ENCODE measurements at places on chromosomes 12 and 14.

GRCh38 chr14:34013721-34014060 lies 62.8 kb upstream of the EGLN3 start:
- no peaks in the 10 kb centered on the region for H3K4me1 ChIP-seq
- no peaks in the 10 kb centered on the region for H3K27me3 ChIP-seq
- no peaks in the 10 kb centered on the region for H3K36me3 ChIP-seq
- no peak overlapping the region for H3K4me3 ChIP-seq
- no peak overlapping the region for H3K27ac ChIP-seq

- no peak overlapping the region for H3K4me3 ChIP-seq
- peaks cover 3% of the 10 kb centered on the region for H3K4me1 ChIP-seq
- H3K36me3 ChIP-seq = no peaks in the 10 kb centered on the region
- DNase-seq = no peak
- H3K27me3 ChIP-seq = no peaks in the 10 kb centered on the region
Observed at GRCh38 chr14:52279408-52279807, 11.9 kb downstream of the PTGDR start.

DNA sequence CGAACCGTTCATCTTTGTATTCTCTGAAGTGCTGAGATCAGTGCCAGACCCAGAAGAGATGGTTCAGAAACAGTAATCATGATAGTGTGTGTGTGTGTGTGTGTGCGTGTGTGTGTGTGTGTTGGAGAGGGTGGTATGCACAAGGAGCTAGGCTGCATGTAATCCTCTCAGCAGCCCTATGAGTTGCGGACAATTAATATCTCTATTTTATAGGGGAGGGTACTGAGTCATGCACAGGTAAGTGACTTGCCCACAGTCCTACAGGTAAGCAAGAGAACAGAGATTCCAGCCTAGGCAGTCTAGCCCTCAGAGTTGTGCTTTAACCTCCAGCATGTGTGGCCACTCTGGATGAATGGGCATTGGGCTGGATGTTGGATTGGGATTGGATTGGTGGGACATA lies 27.9 kb upstream of the TCL1A start:
- no peaks in the 10 kb centered on the region for H3K27me3 ChIP-seq
- no peaks in the 10 kb centered on the region for H3K4me1 ChIP-seq
- DNase-seq = no peak
- no peak overlapping the region for H3K27ac ChIP-seq
- H3K4me3 ChIP-seq = no peak overlapping the region

DNA sequence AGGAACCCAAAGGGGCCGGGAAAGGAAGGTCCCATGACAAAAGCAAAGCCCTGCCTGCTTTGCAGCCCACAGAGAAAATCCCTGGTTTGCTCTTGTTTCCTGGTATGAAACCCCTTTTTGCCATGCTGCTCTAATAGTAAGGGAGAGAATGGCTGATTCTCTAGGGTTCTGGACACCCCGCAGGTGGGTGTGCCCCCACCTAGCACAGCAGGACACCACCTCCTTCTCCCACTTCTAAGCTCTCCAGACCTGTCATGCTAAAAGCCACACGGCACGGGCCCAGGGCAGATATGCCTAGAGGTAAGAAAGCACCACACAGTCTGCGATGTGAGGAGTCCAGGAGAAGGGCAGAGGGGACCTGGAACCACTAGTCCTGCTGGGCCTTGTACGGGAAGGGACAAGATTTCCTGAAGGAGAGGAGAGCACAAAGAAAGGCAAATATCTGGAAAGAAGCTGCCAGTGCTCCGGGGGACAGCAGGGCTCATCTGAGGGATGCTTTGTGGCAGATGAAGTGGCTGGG lies 113.3 kb downstream of the BCL11B start:
- no peak overlapping the region for H3K27ac ChIP-seq
- H3K4me3 ChIP-seq = no peak overlapping the region
- DNase-seq = peak; percentile 41
- H3K27me3 ChIP-seq = no peaks in the 10 kb centered on the region
- H3K36me3 ChIP-seq = no peaks in the 10 kb centered on the region

- H3K27me3 ChIP-seq = no peaks in the 10 kb centered on the region
- H3K4me1 ChIP-seq = peaks cover 21% of the 10 kb centered on the region
- H3K4me3 ChIP-seq = peak overlapping the region; percentile 78
- peak overlapping the region; percentile 96 for H3K27ac ChIP-seq
- no peak for DNase-seq
- H3K36me3 ChIP-seq = peaks cover 26% of the 10 kb centered on the region
Observed at GRCh38 chr14:24369463-24369862, 1.5 kb downstream of the NFATC4 start.

- H3K4me1 ChIP-seq = peaks cover 8% of the 10 kb centered on the region
- no peak overlapping the region for H3K27ac ChIP-seq
- no peak overlapping the region for H3K4me3 ChIP-seq
- H3K36me3 ChIP-seq = no peaks in the 10 kb centered on the region
Observed at GRCh38 chr14:68285421-68286179, 466.0 kb downstream of the RAD51B start.

- no peak overlapping the region for H3K27ac ChIP-seq
- H3K36me3 ChIP-seq = peaks cover 37% of the 10 kb centered on the region
Observed at GRCh38 chr12:51075390-51075789, 8.0 kb downstream of the CSRNP2 start.

- H3K27me3 ChIP-seq = no peaks in the 10 kb centered on the region
- H3K27ac ChIP-seq = peak overlapping the region; percentile 86
- H3K4me1 ChIP-seq = peaks cover 17% of the 10 kb centered on the region
- H3K4me3 ChIP-seq = no peak overlapping the region
- H3K36me3 ChIP-seq = no peaks in the 10 kb centered on the region
Observed at GRCh38 chr14:61524936-61525292, 170.4 kb upstream of the HIF1A start.

GRCh38 chr14:54562334-54562733 lies 4.6 kb upstream of the SAMD4A start:
- H3K36me3 ChIP-seq = no peaks in the 10 kb centered on the region
- H3K27ac ChIP-seq = no peak overlapping the region
- no peaks in the 10 kb centered on the region for H3K4me1 ChIP-seq
- H3K4me3 ChIP-seq = no peak overlapping the region
- H3K27me3 ChIP-seq = no peaks in the 10 kb centered on the region

GRCh38 chr12:115404761-115405470 lies 720.9 kb upstream of the TBX3 start:
- no peaks in the 10 kb centered on the region for H3K36me3 ChIP-seq
- H3K4me3 ChIP-seq = peak overlapping the region; percentile 21
- no peaks in the 10 kb centered on the region for H3K27me3 ChIP-seq
- H3K4me1 ChIP-seq = no peaks in the 10 kb centered on the region
- DNase-seq = no peak

DNA sequence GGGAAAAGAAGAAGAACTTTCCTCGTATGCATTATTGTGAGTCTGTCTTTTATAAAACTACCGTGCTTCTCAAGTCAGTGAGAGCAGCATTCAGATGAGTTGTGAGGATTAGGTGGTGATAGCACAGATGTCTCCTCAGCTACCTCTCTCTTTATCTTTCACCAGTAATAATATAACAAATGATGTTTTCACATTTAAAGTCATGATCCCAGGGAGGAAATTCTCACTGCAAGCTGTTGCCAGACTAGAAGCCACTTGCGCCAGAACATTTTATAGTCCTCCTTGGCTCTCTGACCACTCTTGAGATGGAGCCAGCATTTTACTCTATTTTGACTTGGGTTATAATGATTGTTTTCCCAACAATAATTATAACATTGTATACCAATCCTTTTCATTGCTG lies 443.1 kb downstream of the AEBP2 start:
- peaks cover 49% of the 10 kb centered on the region for H3K4me1 ChIP-seq
- H3K36me3 ChIP-seq = no peaks in the 10 kb centered on the region
- peak overlapping the region; percentile 86 for H3K27ac ChIP-seq

- peaks cover 32% of the 10 kb centered on the region for H3K4me1 ChIP-seq
- no peak for DNase-seq
- H3K27me3 ChIP-seq = no peaks in the 10 kb centered on the region
Observed at GRCh38 chr12:47091009-47091408, 11.2 kb upstream of the AMIGO2 start.

- no peak overlapping the region for H3K4me3 ChIP-seq
- H3K4me1 ChIP-seq = peaks cover 29% of the 10 kb centered on the region
- no peaks in the 10 kb centered on the region for H3K27me3 ChIP-seq
- peaks cover 6% of the 10 kb centered on the region for H3K36me3 ChIP-seq
- peak overlapping the region; percentile 50 for H3K27ac ChIP-seq
- no peak for DNase-seq
Observed at GRCh38 chr12:120252071-120252906, 13.2 kb downstream of the PXN start.

- H3K27me3 ChIP-seq = no peaks in the 10 kb centered on the region
- H3K27ac ChIP-seq = no peak overlapping the region
- DNase-seq = no peak
- H3K4me3 ChIP-seq = no peak overlapping the region
Observed at GRCh38 chr12:72982356-72982755, 710.2 kb downstream of the TRHDE start.

DNA sequence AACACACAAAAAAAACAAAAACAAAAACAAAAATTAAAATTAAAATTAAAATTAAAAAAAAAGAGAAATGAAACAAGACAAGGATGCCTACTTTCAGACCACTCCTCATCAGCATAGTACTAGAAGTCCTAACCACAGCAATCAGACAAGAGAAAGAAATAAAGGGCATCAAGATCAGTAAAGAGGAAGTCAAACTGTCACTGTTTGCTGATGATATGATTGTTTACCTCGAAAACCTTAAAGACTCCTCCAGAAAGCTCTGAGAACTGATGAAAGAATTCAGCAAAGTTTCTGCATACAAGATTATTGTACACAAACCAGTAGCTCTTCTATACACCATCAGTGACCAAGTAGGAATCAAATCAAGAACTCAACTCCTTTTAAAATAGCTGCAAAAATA lies 29.2 kb downstream of the ALG10 start:
- H3K4me1 ChIP-seq = no peaks in the 10 kb centered on the region
- no peak overlapping the region for H3K27ac ChIP-seq
- no peaks in the 10 kb centered on the region for H3K27me3 ChIP-seq

DNA sequence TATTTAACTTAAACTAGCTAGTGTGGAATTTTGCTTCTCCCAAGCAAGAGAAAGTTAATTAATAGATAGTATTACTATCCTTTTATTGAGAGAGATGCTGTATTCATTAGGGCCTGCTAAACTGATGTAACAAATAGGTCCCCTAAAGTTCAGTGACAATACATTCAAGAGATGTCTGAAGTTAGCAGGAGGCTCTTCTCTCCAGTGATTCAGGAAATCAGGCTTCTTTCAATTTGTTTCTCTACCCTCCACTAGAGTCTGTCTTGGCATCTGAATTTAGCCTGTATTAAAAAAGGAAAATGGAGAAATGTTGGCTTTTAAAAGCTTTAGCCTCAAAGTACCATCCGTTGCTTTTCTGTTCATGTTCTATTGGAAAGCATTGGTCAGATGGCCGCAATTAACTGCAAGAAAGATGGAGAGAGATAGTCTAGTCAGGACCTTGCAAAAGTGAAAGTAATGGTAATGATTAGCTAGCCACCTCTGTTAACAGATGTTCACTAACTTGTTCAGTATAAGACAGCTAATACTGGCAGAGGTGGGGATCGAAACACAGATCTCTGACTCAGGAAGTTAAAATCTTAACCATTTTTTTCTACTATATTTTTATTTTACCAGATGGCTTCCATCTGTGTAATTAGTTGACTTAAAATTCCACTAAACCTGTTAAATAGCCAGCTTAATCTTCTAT lies 786.8 kb downstream of the TMTC2 start:
- H3K4me1 ChIP-seq = no peaks in the 10 kb centered on the region
- H3K27ac ChIP-seq = no peak overlapping the region
- DNase-seq = no peak
- H3K27me3 ChIP-seq = no peaks in the 10 kb centered on the region
- no peaks in the 10 kb centered on the region for H3K36me3 ChIP-seq
- no peak overlapping the region for H3K4me3 ChIP-seq

DNA sequence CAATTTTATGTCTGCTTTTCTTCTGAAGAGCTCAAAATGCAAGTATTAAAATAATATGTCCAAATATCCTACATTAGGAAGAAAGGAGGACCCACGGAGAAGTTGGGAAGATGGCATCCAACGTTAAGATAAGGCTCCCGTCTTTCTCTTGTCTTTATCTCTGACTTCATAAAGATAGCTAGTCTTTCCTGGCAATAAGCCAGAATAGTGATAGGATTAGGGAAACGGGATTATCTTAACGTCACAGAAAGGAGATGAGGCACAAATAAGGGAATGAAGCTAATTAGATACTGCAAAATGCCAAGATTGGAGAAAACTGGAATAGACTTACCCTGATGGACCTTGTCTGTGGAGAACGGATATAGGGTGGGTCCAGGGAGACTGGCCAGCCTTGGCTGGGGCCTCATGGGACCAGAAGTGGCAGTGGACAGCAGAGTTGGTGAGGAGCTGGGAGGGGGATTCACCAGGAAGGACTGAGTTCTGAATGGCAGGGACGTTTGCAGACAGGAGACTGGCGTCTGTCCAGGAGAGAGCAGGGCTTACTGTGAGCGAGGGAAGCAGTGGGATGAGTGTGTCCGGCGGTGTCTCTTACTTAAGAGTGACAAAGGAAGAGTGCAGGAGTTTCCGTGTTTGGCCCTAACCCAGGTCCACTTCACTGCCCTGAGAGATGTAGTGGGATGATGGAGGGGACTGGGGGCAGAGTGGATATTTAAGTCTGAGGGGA lies 119.9 kb downstream of the CACNA1C start:
- no peaks in the 10 kb centered on the region for H3K27me3 ChIP-seq
- peaks cover 22% of the 10 kb centered on the region for H3K4me1 ChIP-seq
- no peak for DNase-seq
- H3K36me3 ChIP-seq = no peaks in the 10 kb centered on the region
- H3K27ac ChIP-seq = no peak overlapping the region

Measured in ascending aorta (tissue), 2 donors.